ENCODE measurements at places on chromosomes 6 and 20.
A peak's percentile ranks its signal among the peaks of the same experiment; 100 is the strongest.

- no peak for DNase-seq
These were observed 45.3 kb upstream of the ARMH2 start for GRCh38 chr6:24844061-24844460.

GRCh38 chr20:46814366-46815232, 80.0 kb upstream of the EYA2 start:
- no peak for DNase-seq

DNA sequence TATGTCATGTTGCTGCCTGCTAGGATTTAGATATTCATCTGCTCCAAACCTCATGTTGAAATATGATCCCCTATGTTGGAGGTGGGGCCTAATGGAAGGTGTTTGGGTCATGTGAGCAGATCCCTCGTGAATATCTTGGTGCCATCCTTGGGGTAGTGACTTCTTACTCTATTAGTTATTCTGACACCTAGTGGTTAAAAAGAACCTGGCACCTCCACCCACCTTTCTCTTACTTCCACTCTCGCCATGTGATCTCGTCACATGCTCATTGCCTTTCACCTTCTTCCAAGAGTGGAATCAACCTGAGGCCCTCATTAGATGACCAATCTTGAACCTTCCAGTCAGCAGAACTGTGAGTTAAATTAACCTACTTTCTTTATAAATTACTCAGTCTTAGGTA, 549.4 kb upstream of the SYNCRIP start:
- DNase-seq = no peak

DNA sequence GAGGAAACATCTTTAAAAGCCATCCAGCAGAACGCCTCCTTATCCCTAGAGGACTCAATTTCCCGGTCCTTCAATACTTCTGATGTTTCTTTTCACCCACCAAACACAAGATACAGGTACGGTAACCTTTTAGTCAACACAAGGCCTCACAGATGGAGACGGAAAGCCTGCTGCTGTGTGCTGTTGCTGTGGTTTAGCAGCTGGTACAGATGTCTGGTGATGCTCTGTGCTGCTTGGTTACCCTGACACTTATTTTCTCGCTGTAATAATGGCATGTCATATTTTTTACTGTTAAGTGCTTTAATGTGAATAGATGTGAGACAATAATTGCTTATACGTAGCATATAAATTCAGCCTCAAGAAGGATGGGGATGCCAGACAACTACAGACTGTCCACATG, 25.3 kb downstream of the GMDS start:
- no peak for DNase-seq

DNA sequence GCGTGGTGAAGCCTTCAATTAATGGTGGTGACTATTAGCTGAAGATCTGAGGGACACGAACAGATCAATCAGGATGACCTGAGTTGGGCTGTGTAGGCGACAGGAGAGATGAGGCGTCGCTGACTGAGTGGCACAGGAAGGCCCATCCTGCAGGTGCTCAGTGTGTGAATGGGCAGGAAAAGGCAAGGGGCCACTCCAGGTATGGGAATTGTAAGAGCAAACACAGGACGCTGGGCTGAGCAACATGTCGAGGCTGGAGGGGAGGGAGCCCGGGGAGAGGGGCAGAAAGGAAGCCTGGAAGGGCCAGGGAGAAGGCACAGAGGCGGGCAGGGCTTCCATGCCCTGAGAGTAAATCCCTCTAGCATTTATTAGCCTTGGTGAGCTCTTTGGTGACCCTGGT, 151.0 kb downstream of the VEGFA start:
- no peak for DNase-seq

DNA sequence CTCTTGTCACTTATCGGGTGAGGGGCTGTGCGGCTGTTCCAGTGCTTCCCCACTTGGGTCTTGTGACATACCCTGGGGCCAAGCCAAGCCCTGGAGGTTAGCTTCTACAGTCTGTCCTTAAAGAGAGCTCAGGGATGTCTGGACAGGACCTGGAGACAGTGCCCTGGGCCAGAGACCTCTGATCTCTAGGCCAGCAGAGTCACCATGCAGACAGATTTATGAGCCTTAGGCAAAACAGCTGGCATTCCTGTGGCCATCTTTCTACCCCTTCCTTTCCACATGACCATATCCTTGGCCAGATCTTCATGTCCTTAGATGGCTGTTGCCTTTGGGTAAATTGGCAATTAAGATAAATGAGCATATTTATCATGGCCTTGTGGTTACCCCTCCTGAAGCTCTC, 678.6 kb downstream of the MAFB start:
- no peak for DNase-seq

- no peak for DNase-seq
These were observed 81.0 kb downstream of the GPX5 start for GRCh38 chr6:28606424-28607391.

DNA sequence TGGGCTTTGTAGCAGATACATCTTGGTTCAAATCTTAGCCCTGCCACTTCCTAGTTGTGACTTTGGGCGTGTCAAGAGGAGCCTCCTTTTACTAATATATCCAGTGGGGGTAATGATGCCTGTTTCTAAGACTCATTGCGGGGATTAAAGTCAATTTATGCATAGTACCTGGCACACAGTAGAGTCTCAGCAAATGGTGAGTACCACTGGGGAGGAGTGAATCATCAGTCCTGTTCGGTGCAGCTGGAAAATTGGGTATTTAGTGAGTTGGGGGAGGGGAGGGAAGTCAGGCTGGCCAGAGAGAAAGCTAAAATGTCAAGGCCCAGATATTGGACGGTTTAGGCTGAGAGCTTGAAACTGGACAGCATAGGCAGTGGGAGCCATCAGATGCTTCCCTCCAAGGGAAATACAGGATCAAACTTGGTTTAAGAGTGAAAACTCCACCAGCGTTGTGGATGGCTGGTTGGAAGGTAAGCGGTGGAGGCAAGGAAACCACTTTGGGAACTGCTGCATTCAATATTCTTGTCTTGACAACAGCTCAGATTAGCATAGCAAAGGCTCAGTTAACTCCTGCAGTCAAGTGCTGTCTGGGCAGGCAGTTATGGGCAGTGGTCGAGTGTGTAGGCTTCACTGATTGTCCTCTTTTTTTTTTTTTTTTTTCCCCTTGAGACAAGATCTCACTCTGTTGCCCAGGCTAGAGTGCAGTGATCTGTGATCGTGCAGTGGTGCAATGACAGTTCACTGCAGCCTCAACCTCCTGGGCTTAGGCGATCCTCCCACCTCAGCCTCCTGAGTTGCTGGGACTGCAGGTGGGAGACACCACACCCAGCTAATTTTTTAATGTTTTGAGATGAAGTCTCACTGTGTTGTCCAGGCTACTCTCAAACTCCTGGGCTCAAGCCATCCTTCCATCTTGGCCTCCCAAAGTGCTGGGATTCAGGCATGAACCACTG, 12.9 kb downstream of the PPP1R16B start:
- no peak for DNase-seq

DNA sequence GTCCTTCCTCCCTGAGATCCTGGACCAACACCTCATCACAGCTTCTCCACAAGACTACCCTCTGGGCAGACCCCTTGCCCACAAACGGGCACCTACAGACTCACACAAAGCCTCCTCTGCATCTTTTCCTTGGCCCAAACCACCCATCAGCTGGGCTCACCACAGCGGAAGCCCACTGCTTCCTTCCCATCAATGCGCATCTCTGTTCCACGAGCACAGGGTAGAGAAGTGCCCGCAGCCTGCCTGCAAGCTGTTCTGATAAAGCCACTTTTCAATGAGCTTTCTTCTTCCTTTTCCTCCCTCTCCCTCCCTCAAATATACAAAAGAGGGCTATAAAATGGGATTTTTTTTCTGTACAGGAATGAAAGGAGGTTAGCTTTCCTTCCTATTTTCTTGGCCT, 111.2 kb downstream of the NFATC2 start:
- no peak for DNase-seq

- no peak for DNase-seq
These were observed 686.7 kb downstream of the COL12A1 start for GRCh38 chr6:74519163-74519562.

- DNase-seq = no peak
These were observed 579.9 kb downstream of the BMP2 start for GRCh38 chr20:7347409-7347808.

GRCh38 chr6:126253431-126253830, 86.5 kb upstream of the CENPW start:
- DNase-seq = no peak

- DNase-seq = no peak
These were observed 63.9 kb upstream of the MRPS10 start for GRCh38 chr6:42281570-42281969.

DNA sequence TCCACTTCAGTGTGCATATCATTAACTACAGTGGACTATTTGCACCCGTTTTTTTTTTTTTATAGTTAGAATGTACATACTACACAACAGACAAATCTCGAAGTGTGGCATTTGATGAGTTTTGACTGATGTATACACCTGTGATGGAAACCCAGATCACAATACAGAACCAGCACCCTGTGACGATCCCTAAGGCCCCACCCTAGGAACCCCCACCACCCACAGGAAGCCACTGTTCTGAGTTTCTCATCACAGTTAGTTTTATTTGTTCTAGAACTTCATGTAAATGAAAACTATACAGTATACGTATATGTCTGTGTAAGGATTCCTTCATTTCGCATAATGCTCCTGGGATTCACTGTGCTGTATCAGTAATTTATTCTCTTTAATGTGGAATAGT, 102.8 kb downstream of the IRF4 start:
- DNase-seq = no peak

GRCh38 chr6:131182991-131183425, 47.7 kb downstream of the AKAP7 start:
- DNase-seq = peak; percentile 27

DNA sequence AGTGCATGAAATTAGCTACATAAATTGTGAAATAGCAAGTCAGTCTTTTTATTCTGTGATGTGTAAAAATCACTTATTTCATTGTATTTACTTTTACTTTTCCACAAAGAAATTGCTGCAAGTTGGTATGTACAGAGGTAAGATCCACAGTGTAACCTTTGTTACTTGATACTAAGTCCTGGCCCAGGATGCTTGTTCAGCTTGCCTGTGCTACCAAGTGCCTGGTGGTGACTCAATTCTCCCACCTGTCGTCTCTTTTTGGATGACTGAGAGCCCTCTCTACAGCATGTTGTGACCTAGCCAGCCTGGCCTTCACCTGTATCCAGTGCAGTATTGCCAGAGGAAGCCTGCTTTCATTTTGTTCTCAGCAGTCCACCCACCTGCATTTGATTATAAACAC, 54.9 kb downstream of the ANKRD6 start:
- no peak for DNase-seq

DNA sequence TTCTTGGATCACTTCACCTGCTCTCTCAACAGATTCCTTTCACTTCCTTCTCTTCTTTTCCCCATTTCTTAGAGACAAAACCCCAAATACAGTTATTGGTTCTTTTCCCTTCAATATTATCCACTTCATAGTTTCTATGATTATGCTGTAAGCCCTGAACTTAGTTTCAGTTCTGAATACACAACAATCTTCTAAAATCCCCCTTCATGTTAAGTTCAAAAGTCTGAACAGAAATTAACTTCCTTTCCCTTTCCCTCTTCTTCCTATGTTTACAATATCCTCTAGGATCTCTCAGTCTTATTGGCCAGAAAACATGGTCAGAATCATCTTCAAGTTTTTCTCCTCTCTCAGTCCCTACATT, 57.7 kb downstream of the OGFRL1 start:
- no peak for DNase-seq

GRCh38 chr6:152121910-152122309, 314.4 kb downstream of the ESR1 start:
- DNase-seq = no peak

DNA sequence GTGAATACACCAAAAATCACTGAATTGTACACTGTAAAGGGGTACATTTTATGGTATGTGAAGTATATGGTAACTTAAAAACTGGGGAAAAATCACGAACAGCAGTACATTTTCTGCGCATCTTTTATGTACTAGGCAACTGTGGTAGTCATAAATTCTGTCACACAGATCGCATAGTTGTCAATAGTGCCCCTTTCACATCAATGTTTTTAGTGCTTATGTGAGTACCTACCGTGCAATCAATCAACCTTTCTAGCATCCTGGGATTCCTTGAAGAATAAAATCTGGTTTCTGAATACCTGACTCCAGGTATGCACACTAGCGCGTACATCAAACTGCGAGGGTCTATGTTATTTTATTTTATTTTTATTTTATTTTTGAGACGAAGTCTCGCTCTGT, 637 bp upstream of the RPF2 start:
- DNase-seq = no peak

GRCh38 chr6:101401792-101402621, 8.5 kb downstream of the GRIK2 start:
- peak; percentile 44 for DNase-seq

- DNase-seq = no peak
These were observed 80.8 kb downstream of the LYRM4 start for GRCh38 chr6:5179917-5180316.

GRCh38 chr6:15073344-15073789, 172.5 kb upstream of the JARID2 start:
- DNase-seq = no peak

DNA sequence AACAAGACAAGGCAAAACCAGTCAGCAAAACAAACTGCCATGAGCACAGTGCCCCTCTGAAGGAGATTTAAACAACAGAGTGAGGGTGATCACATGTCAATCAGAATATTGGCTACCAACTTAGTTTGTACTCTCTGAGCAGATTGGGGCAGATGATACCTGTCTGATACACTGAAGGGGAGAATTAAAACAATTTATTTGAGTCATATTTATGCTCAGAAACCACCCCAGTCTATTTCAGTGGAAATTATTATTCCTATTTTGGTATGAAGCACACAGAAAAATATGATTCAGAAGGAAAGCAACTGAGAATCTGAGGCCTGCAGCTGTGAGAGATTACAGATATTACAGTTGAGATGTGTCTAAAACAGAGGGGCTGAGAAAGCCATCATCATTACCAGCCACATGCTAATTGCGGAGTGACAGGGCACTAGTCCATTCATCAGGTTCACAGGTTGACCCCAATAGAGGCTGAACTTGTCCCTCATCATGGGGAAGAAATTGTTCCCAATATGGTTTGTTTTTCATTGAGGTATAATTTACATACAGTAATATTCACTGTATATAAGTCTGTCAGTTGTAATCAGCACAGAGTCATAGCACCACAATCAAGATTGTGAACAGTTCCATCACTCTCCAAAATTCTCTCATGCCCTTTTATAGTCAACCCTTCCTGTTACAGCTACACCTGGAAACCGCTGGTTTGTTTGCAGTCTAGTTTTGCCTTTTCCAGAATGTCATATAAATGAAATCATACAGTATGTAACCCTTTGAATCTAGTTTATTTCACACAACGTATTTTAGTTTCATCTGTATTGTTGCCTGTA, 134.5 kb downstream of the AKAP7 start:
- DNase-seq = no peak

Measured in C1 segment of cervical spinal cord (tissue), 14 donors.